Fibroblast of skin of abdomen (primary cell): ENCODE measurements at places on chromosomes 11 and 22.

DNA sequence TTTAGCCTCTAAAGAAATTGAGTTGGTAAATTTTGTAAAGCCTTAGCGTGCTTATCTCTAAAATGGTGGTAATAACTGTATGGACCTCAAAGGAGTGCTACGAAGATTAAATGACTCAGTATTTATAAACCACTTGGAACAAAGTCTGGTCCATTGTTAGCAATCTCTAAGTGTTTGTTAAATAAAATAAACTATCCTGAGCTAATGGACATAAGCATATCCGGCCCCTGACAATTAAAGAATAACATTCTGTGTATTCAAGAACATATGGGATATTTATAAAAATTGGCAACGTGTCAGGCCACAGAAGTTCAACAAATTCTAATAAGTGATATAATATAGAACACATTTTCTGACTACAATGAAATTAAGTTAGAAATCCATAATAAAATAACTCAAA, 71.0 kb downstream of the MYEOV start:
- DNase-seq: peak; percentile 55

DNA sequence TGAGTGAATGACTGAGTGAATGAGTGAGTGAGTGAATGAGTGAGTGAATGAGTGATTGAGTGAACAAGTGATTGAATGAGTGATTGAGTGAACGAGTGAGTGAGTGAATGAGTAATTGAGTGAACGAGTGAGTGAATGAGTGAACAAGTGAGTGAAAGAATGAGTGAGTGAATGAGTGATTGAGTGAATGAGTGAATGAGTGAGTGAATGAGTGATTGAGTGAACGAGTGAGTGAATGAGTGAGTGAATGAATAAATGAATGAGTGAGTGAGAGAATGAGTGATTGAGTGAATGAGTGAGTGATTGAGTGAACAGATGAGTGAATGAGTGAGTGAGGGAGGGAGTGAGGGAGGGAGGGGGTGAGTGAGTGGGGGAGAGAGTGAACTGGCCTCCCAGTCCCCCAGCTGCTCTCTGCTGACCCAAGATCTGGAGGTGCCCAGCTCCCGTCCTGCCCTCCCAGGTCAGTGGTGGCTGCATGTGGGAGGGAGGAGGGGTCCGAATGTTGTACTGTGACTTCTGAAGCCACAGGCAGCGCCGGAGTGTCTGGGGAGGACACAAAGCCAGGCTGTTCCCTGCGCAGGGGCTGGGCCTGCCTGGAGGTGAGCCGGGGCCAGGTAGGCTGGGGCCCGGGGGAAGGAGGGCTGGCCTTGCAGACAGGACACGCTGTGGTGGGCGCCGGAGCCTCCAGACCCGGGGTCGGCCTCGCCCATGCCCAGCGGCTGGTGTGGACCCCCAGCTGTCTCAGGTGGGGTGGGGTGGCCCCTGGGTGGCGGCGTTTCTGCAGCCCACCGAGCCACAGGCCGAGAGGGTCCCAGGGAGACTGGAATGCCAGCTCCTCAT, 17.8 kb upstream of the PIM3 start:
- no peak for DNase-seq

DNA sequence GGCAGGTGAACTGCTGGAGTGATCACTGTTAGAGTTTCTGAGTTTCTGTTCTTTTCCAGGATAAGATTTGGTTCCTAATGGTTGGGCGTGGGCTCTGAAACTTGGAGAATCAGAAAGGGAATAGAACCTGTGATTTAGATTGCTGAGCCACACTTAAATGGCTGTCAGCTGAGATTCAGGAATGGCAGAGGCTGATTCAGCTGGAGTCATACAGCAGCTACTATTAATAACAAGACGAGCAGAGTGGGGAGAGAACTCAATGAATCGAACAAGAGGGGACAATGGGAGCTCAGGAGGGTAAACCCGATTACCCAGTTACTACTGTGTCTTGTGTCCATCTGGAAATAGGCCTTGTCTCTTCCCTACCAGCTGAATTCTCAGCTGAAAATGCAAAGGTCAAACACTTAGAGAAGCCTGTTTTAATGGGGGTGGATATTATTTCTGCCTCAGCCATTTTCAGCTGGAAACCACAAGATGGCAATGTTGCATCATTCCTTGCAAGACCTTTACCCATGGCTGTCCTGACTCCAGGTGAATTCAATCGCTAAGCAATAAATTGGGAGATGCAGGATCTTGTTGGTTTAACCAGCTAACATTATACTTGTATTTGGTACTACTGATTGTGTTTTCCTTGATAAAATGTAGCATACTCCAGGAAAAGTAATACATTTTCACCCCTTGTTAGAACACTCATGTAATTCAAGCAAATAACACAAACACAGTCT, 104.5 kb upstream of the RAG2 start:
- peak; percentile 63 for DNase-seq

GRCh38 chr22:31122532-31123291, at the start of gene INPP5J:
TSS of gene INPP5J (plus strand) at chr22:31122966. CDS start at chr22:31123015, 49 bp downstream.
- DNase-seq: peak; percentile 59

- DNase-seq: peak; percentile 73
These were observed 7.0 kb downstream of the CHST1 start for GRCh38 chr11:45658292-45658991.

- no peak for DNase-seq
These were observed 860 bp downstream of the PRMT3 start for GRCh38 chr11:20388096-20389055.

- no peak for DNase-seq
These were observed 11.1 kb downstream of the FAM168A start for GRCh38 chr11:73586791-73587190.

- peak; percentile 70 for DNase-seq
These were observed 638 bp downstream of the PARVA start for GRCh38 chr11:12377824-12378593.

DNA sequence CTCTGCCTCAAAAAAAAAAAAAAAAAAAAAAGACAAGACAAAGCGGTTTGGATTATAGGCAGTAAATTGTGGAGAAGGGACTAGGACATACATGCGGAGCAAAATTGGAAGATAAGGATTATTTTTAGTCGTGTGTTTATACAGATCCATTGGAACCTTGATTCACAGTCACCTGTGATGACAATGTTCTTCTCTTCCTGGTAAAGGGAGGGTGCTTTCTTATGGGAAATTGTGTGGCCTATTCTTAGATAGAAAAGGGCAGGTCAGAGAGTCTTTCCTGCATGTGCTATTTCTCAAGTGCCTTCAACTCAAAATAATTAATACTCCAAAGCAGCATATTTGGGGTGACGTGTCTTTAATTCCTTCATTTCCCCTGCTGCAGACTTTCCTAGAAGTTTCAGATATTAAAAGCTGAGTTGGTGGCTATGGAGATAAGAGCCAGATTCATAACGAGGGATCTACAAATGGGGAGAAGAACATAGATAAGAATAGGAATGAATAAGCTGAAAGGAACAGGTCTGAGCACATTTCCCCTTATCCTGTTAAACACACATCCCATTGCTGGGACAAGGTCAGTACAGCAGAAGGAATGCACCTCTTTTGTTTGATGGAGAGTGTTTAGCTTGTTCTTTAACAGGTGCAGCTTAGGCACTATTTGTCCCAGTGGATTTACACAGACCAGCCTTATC, 22.5 kb downstream of the GSTT2B start:
- no peak for DNase-seq

DNA sequence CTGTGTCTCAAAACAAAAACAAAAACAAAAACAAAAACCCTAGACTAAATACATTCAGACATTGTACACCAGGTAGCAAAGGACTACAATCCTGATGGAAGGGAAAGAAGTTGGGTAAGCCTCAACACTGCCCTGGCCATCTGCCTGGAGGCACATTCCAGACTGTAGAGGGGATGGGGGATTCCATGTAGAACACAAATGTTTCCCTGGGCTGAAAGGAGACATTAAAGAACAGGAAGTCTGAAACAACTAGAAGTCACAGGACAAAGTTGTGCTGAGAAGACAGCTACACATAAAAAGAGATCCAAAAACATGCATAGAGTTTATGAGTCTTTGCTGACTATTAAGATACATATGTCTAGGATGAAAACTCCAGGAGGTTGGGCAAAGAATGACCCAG, 83.9 kb downstream of the RRAS2 start:
- peak; percentile 70 for DNase-seq

DNA sequence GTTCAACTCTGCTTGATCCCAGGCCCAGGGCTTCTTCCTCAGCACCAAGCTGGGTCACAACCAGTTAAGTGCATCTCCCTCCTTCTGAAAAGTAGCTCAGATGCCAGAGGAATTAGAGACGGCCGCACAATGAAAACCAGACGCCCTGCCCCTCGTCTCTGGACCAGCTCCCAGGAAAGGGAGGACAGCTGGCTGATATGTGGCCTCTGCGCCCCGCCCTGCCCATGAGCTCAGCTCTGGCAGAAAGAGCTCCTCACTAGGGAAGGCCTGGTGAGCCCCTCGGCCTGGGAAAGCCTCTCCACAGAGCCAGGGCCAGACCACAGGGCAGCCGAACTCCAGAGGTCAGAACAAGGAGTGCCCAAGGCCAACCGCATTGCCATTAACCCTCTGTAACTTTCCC, 18.1 kb upstream of the SCGB1A1 start:
- DNase-seq: peak; percentile 90

GRCh38 chr22:49817359-49817758, 10.3 kb downstream of the BRD1 start:
- no peak for DNase-seq

DNA sequence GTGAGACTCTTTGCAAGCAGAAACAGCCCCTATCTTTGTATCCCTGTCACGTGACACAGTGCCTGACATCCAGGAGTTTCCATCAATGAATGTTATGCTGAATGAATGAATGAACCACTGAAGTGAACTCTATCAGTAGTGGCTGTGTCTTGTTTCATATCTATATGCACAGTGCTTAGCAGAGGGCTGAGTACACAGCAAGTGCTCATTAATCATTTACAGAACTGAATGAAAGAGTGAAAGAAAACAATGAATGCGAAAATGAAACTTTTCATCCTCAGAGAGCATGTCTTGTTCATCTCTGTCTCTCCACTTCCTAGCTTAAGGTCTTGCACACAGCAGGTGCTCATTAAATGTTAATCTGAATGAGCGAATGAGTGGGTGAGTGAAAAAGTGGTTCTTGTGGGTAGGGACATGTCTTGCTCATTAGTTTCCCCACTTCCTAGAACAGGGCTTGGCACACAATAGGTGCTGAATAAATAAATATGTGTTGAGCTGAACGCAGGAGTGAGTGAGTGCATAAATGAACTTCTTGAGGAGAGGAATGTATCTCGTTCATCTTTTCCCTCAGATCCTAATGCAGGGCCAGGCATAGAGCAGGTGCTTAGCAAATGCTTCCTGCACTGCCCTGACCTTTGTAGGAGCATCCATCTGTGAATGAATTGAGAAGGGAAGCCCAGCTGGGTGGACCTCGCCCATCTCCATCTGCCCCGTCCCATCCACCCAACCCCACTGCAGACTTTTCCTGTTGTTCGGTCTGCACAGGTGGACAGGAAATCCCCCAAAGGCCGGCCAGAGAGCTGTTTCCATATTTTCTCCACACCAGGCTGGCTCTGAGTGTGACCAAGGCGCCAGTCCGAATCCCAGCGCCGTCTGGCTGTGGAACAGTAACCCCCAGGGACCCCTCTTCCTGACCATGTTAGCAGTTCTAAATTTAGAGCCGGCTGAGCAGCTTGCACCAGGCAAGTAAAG, 113.4 kb upstream of the CRYBB3 start:
- no peak for DNase-seq

- DNase-seq: no peak
These were observed 608 bp downstream of the NIPSNAP1 start for GRCh38 chr22:29580200-29580810.

DNA sequence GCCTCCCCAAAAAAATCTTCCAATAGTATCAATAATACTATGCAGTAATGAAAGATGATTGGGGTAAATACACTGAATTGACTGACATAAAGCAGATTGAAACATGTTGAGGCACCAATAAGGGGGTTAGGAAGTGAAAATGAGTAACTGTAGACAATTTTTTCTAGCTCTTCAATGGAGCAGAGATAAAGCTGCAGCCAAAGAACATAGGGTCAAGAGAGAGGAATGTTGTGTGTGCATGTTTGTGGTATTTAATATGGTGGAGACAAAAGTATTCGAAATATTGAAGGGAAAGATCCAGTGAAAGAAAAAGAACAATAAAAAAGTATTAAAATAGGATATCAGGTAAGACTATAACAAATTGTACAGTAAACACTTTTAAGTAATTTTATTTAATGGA, 450.0 kb upstream of the CCDC179 start:
- peak; percentile 68 for DNase-seq

- peak; percentile 39 for DNase-seq
These were observed 28.4 kb downstream of the SUSD2 start for GRCh38 chr22:24209687-24210086.

GRCh38 chr22:47372596-47373385, 610.3 kb downstream of the TBC1D22A start:
- DNase-seq: no peak

- no peak for DNase-seq
These were observed 17.5 kb upstream of the RASL10A start for GRCh38 chr22:29332886-29333496.

GRCh38 chr11:10051868-10052586, 242.0 kb downstream of the SBF2 start:
- peak; percentile 8 for DNase-seq
